NCI-H510A treated with DMSO at 0.1 percent for 48 hours (cell line): ENCODE measurements at places on chromosomes 3 and 15.

GRCh38 chr3:184739594-184740505 lies 28.0 kb upstream of the MAGEF1 start:
- DNase-seq: no peak

DNA sequence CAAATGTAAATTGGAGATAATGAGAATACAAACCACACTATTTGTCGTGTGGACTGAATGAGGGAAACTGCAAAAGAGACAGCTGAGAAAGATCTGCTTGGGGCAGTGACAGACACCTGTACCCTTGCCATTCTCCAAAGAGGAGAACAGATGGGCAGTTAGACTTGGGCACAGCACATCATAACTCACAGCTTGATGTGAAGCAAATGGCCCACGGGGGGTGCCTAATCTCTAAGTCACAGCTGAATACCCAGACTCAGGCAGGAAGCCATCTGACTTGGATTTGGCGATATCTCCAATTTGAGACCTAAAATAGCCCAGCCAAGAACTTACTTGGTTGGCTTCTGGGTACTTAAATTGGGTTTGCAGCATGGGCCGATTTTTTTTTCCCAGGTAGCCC lies 10.0 kb upstream of the SLC6A11 start:
- DNase-seq: no peak

GRCh38 chr3:21042184-21042583 lies 708.8 kb downstream of the ZNF385D start:
- no peak for DNase-seq

GRCh38 chr3:468172-468571 lies 271.6 kb downstream of the CHL1 start:
- DNase-seq: no peak

- no peak for DNase-seq
Observed at GRCh38 chr3:157373783-157374182, 62.9 kb upstream of the PTX3 start.
